Gastrocnemius medialis (tissue), 4 donors: ENCODE measurements at places on chromosomes 1 and 21. TPM values are rescaled to one million over a fixed set of nuclear protein-coding genes. Genes with fewer than 3 reads are reported as not detected.
A peak's percentile ranks its signal among the peaks of the same experiment; 100 is the strongest.

- DNase-seq = no peak
These were observed 3.2 kb downstream of the FCRL2 start for GRCh38 chr1:157773493-157774350.

The TLR5 gene
- total RNA-seq = 0.49 TPM

DNA sequence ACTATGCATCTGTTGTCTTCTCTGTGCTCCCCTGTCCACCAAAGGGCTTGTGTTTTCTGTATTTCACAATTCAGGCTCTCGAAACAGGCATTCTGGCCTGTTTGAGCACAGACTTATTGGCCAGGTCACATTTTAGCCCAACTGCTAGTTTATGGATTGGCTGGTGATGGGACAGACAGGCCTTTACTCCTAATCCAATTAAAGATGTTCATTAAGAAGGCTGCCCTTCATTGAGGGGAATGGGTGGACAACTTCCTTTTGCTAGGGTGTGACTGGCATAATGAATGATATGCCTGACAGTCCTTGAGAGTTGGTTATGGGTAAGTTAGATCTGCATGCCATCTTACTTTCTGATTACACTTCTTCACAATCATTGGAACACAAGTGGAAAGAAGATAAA lies 86.4 kb downstream of the LTN1 start:
- no peak for DNase-seq

- DNase-seq = no peak
These were observed 9.4 kb downstream of the SLC25A44 start for GRCh38 chr1:156203331-156203730.

- peak; percentile 42 for DNase-seq
These were observed 44.4 kb downstream of the RNF11 start for GRCh38 chr1:51280321-51280978.

DNA sequence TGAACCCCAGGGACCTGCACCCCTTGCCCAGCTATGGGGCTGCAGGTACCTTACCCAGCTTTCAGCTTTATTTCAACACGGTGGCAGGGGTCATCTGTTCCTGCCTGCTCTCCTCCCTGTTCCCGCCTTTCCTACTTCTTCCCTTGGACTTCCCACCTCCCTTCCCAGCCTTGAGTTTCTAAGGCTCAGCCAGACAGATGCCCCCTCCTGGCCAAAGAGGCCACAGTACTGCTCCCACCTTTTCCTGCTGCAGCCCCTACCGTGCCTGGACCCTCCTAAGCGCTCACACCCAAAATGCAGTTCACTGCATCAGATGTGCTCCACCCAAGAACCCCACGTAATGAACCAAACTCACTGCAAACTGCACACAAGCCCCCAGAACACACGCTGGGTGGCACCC lies 7.7 kb downstream of the NOC2L start:
- no peak for DNase-seq

DNA sequence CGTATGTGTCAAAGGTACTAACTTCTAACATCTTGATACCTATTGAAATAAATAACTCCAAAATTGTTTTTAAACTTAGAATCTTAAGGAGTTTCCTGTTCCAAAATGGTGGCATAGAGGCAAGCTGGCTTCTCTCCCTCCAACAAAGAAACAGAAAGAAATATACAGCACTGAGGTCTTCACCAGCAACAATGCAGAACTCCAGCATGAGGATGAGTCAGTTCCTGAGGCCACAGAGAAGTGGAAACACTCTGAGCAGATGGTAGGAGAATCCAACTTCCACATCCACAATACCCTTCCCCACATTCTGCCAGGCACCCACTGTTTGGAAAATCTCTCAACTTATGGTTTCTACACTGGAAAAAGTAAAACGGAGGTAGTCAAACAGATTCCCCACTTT lies 12.2 kb upstream of the PPIH start:
- no peak for DNase-seq

GRCh38 chr1:109294481-109294880 lies 11.5 kb upstream of the PSRC1 start:
- DNase-seq = no peak

DNA sequence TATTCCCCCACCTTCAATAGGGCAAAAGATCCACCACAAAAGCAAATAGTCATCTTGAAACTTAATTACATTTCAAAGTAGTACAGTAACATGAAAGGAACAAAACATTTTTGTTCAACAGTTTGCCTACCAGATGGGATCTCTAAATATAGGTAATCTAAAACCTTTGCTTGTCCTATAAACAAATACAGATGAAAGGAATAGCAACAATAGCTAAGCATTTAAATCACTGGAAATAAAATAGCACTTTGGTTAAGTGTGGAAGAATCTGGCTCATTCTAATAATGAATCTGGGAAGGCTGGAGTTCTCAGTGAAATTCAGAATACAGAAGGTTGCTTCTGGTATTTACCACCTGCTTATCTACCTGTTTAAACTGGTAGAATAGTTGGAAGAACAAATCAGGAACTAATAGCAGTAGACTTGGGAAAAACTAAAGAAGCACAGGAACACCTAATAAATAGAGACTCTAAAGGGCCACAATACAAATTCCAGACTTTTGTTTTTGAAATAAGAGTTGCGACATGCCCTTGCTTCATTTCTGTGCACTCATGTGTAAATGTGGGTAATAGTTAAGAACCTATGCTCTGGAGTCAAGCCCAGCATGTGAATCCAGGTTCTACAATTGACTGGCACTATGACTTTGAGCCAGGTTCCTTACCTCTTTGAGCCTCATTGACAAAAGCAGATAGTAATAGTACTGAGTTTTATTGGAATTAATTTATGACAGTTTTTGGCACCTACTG lies 2.3 kb upstream of the LYPLAL1 start:
- no peak for DNase-seq

The HSD3B2 gene
- not detected for total RNA-seq

GRCh38 chr1:35835398-35835797 lies 27.6 kb downstream of the AGO4 start:
- DNase-seq = no peak

DNA sequence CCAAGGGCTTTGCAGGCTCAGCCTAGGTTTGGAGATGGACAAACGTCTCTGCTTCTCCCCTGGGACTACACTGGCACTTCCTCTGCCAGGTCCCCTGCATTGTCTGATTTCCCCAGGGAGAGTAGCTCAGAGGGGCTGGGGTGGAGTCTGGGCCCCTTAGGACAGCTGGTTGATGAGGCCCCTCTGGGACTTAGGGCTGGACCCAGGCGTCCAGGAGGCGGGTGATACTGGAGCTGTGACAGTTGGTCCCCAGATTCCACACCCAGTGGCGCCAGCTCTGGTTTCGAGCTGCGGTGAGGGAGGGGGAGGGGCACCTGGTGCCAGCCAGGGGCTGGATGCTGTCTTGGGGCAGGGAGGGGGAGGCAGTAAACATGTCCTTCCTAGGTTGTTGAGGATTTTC lies 7.4 kb upstream of the MEX3A start:
- no peak for DNase-seq

DNA sequence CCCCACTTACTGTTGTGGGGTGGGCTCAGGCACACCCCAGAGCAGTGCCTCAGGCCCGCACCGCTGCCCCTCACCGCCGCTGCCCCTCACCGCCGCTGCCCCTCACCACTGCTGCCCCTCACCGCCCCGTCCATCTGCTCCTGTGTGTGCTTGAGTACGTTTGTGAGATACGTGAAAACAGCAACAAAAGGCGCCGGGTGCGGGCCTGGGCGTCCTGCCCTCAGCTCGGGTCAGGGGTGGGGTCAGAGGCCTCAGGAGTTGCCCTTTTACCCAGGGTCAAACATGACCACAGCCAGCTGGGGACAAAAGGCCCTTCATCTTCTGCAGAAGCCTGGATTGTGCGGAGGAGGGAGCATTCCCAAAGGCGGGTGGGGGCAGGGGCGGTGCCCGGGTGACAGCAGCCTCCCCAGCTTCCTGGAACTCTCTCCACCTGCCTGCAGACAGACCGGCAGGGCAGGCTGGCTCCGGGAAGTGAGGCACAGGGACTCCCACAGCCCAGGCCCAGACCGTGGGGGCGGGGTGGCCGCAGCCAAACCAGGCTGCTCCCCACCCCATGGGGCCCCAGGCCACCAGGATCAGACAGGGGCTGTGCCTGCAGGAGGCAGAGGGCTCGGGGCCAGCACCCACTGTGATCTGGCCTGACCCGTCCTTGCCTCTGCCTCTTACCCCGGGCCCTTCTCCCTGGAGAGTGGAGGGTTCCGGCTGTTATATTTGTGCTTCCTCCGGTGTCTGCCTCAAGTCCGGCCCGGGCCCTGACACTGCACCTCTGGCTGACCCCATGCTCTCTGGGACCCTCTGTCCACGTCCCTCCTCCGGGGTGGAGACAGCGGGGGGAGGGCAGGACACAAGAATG lies 2.3 kb upstream of the VWA1 start:
- DNase-seq = no peak

GRCh38 chr1:104315823-104316222 lies 566.1 kb downstream of the AMY1C start:
- DNase-seq = no peak

The UBE2Q1 gene
- 27.4 TPM for total RNA-seq

DNA sequence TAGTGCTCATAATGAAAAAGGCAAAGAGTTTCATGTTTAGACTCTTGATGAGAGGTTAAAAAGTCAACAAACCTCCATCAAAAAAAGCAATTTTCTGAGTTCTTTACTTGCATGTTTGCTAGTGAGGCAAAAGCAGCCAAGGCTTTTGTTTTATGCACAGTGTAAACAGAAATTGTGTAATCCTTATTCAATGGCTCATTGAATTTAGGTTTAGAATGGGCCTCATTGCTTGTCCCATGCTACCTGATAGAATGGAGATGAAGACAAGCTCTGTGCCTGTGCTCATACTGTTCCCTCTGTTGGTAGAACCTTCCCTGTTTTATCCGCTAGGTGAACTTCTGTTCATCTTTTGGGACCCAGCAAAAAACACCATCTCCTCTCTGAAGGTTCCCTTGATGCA lies 10.0 kb upstream of the LRRC8D start:
- no peak for DNase-seq

The CZIB gene
- total RNA-seq = 38.3 TPM

The SPRR2G gene
- not detected for total RNA-seq

GRCh38 chr1:170200161-170200560 lies 54.4 kb downstream of the NTMT2 start:
- no peak for DNase-seq

DNA sequence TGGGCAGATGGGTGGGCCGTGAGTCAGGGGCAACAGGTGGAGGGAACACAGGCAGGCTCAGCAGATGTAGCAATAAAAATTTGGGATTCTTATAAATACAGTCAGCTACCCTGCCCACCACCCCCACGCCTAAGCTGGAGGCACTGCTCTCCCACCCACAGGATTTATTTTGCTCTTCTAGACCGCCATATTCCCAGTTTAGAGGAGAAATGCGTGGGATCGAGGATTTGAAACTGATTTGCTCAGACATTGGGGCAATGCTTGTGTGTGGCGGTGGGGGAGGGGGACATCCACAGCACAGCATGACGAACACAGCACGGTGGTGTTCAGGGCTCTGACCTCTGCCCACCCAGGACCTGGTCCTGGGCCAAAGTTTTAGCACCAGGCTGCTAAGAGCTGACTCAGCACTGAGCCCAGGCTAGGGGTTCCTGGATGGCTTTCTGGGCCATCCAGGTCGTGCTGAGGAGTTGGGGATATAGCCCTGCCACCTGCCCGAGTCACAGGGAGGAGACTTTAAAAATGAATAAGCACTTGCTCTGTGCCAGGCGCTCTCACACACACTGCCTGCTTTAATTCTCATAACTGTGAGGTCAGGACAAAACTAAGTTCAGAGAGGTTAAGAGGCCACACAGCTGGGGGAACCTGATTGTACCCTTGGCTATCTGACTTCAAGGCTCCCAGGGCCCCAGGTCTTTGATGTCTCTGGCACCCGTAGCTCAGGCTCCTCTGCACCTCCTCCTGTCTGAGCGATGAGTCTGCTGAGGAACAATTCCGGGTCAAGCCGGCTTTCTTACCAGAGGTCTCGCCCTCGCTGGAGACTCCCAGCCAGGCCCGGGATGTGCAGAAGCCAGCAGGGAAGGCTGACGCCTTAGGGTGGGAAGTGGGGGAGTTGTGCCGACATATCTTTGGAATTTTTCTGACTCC lies 29.4 kb upstream of the CSF1 start:
- DNase-seq = no peak

- DNase-seq = no peak
These were observed 4.4 kb downstream of the LYPD8 start for GRCh38 chr1:248751142-248751541.

The ETNK2 gene
- 0.66 TPM for total RNA-seq

The ACOT11 gene
- total RNA-seq = 0.95 TPM

DNA sequence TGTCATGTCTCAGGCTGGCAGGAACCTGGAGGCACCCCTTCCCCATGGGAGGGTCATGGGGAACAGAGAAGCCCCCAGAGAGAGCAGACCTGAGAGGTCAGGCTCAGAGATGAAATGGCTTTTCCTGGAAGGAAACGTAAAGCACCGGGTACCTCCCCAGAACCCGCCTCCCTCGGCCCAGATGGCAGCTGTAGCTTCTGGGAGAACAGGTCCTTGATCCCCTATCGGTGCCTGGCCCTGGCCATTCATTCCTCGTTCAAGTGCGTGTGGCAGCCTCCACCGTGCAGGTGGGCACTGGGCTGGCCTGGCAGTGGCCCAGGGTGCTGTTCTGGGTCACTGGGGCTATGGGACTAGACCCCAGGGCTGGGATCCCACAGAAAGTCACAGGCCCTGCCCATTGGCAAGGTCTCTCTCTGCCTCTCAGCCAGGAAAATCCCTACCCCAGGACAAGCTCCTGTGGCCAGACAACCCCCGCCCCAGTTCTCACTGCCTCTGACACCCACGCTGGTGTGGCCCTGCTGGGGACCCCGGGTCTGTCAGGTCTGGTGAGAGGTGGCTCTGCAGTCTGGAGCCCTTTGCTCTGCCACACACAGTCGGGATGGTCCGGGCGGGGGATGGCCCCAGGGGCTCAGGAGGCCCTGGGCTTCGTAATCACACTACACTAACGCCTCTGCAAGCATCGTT lies 183.2 kb upstream of the VAMP3 start:
- DNase-seq = no peak

The CNST gene
- 83.3 TPM for total RNA-seq

- DNase-seq = peak; percentile 96
These were observed 700 bp upstream of the CCDC28B start for GRCh38 chr1:32199717-32200072.

GRCh38 chr1:54546651-54547401 lies 1.2 kb upstream of the ACOT11 start:
- no peak for DNase-seq

The KCNJ9 gene
- not detected for total RNA-seq

DNA sequence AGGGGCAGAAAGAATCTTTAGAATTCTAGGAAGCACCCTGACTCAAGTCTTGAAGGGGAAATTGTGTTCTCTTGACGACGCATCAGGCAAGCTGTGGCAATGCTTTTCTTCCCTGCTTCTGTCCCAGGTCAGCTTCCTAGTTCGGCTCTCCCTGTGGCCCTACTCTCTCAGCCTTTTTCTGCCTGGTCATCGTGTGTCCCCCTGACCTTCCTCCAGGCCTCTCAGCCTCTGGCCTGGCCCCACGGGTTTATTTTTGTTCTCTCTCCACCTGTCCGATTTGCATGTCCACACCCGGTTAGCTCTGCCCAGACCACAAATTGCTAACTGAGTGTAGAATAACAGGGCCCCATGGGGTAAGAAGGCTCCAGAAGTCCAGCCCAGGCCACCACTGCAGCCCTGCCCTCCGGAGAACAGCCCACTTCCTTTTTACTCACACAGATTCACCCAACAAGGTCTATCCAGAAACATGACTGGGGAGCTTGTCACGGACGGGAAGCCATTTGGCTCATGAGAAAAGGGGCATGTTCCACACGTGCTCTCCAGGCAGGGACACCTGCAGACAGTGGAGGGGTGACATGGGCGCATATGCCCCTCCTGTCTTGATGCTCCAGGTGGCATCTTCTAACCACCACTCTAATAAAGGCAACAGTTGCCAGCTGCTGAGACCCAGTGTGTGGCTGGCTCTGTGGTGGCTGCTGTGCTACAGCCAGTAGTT lies 9.8 kb downstream of the KCNN3 start:
- peak; percentile 96 for DNase-seq

- no peak for DNase-seq
These were observed 31.4 kb downstream of the CTH start for GRCh38 chr1:70442490-70442889.

The AGPAT3 gene
- total RNA-seq = 102 TPM
